NCI-H1105 (cell line): ENCODE measurements at places on chromosomes 3 and 15.

DNA sequence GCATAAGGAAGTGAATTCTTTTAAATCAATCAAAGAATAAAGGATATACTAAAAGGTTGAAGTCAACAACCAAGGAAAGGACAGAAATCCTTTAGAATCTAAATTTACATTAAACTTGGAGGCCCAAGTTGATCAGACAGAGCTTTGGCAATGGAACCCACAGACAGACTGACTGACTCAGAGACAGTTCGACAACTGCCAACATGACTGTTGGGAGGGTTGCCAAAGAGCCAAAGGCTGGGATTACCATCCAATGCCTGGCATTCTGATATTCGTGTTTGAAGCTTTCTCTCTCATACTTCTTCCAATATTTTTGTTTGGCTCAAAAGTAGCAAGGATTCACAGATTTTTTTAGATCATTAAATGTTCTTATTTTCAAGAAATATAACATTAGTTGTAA lies 406.1 kb downstream of the PLCL2 start:
- no peak for DNase-seq

- no peak for DNase-seq
Observed at GRCh38 chr3:194584866-194585265, 48.4 kb downstream of the TMEM44 start.

DNA sequence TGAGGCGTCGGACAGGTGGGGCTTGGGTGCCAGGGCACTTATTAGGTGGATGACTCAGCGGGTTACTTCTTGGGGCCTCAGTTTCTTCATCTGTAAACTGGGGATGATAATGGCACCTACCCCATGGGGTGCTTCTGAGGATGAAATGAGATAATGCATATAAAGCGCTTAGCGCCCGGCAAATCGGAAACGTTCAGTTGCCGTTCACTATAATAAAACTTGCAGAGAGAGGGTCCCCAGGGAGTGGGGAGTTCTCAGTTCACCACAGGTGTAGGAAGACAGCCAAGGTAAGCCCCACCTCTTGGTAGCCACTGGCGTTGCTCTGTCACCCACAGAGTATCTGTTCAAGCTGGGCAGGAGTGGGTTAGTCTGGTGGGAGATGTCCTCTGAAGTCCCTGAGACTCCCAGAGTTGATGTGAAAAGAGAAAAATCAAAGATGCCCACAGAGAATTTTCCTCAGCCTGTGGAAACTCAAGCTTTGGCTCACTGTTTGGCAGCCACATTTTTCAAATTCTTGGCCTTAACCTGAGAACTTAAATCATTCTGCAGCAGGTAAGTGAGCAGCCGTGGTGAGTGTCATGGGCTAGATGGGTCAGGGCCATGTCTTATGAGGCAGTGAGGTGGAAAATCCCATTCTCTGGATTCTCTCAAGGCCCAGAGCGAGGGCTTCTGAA lies 221.5 kb upstream of the BHLHE40 start:
- DNase-seq = no peak

DNA sequence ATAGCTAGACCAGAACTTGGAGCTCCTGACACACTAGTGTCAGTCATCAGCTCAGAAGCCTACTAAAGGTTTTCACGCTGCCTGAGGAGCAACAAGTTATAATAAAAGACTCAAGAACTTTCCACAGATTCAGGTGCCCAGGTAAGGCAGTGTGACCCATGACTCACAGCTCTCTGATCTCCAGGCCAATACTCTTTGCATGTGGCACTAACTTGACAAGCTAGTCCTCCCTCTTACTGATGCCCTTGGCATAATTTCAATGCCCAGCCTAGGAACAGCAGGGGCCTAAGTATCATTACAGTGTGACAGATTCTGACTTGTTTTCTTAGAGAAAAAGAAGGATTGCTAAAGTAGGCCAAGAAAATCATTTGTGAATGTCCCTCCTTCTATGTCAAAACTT lies 38.4 kb downstream of the MEIS2 start:
- no peak for DNase-seq

GRCh38 chr3:193827871-193828270 lies 234.9 kb downstream of the OPA1 start:
- no peak for DNase-seq

GRCh38 chr3:184580376-184580775 lies 18.8 kb downstream of the EPHB3 start:
- no peak for DNase-seq

- no peak for DNase-seq
Observed at GRCh38 chr15:55253580-55253979, 36.0 kb downstream of the RAB27A start.

DNA sequence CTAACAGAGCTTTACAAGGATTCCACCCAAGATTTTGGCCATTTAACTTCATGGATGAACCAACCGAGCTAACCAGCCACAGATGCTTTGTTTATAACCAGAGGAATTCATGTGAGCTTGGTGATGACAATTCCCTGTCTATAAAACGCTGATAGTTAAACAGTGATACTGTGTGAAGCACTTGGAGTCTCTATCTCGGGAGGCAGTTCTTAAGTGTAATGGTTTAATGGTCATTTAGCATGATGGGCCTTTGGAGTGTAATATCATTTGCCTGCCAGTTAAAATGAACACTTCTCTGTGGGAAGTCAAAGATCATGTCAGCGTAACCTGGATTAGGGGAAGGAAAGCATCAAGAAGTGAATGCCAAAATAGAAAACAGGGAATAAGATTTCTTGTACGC lies 368.6 kb upstream of the THRB start:
- no peak for DNase-seq

- DNase-seq = no peak
Observed at GRCh38 chr3:46245146-46245545, 2.9 kb downstream of the CCR3 start.

DNA sequence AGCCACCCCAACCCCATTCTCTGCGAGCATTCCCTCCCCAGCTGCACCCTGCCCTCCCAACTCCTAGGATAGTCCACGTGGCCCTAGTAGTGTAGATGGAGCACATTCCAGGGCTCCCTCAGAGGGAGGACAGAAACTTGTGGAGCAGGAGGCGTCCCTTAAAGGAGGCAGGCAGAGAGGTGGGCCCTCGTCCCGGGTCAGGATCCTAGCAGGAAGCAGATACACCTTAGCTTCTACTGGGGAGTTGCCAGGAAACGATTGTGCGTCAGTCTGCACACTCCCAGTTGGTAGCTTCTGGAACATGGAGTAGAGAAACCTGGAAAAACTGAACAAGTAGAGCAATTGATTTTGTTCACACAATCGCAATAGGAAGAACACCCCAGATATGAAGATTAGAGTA lies 43.9 kb upstream of the KLHL25 start:
- no peak for DNase-seq

- no peak for DNase-seq
Observed at GRCh38 chr15:65893060-65893459, 23.8 kb downstream of the RAB11A start.

DNA sequence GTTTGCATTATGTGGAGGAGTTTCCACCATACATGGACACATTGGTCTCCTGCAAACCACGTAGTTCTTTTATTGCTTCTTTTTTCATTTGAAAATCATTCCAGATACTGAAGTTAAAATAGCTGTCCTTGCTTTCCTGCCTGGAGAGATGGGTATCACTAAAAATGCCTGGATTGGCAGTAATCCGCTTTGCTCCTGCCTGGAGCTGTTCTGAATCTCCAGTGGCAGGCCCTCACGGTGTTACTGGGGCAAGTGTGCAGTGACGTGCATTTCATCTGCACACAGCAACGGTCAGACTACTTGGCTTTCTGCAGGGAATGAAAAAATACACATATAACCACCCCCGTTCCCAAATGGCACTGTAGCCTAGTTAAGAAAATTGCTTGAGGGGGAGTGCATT lies 272.9 kb downstream of the IL5RA start:
- DNase-seq = no peak

- no peak for DNase-seq
Observed at GRCh38 chr3:126351086-126351770, 6.0 kb downstream of the KLF15 start.

DNA sequence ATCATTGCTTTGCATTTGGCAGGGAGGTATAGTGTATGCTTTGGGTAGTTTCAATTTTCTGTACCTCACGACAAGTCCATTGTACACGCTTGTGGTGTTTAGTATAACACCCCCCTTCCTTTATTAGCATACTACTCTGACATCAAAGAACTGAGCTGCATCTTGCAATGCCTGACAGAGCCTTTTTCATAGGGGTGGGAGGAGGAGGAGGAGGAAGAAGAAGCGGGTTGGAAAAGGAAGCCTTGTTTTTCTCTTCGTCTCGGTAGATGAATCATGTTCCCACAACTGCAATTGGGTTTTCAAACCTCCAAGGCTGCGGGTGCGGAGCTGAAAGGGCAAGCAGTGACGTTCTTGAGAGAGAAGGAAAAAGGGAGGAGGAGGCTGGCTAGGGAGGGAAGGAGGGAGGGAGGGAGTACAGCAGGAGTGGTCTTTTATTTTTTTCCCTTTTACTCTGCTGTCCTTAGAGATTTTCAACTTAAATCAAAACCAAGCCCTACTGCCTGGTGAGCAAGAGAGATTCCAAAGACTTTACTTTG lies 175.7 kb downstream of the KLHL25 start:
- no peak for DNase-seq
